AG10803 (cell line): ENCODE measurements at places on chromosomes 6 and 20.
A peak's percentile ranks its signal among the peaks of the same experiment; 100 is the strongest.

DNA sequence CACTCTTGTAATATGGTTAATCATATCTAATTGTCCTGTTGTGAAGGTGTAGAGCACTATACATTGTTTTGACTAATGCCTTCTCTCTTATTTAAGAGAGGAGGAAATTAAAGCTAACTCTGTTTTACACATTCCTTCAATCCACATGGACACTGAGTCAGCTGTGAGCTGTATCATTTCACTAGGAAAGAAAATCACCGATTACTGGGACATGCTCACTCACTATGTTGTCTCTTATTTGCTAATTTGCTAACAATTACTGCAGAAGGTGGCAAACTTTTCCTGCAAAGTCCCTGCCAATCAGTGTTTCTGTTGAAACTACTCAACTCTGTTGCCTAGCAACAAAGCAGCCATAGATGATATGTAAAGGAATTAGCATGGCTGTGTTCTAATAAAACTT, 98.2 kb downstream of the BCAS1 start:
- DNase-seq, result no peak

DNA sequence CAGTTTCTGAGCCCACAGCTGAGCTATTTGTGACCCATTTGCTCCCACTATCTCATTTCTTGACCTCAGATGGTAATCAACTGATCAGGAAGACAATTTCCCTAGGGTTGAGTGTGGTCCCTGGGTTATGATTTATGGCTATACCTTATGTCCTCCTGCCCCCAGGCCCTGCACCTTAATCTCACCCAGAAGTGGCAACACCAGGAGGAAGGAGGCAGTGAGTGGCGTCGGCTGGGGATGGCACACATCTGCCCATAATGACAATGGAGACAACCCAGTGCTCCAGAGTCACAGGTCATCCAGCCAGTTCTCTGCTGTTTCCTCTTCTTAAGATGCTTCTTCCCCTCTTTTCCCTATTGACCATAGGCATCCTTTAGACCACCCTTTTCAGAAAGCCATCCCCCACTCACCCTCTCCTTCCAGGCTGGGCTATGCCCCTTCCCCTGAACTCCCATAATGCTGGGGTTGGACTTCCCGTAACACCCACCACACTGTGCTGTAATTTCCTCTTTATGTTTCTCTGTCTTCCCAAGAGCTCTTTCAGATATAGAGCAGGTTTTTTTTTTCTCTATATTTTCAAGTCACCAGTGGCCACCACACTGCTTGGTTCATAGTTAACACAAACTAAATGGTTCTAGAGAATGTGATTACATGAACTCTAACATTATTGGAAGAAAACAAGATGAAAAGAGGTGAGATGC, 8.0 kb downstream of the TRIM10 start:
- DNase-seq, result no peak

DNA sequence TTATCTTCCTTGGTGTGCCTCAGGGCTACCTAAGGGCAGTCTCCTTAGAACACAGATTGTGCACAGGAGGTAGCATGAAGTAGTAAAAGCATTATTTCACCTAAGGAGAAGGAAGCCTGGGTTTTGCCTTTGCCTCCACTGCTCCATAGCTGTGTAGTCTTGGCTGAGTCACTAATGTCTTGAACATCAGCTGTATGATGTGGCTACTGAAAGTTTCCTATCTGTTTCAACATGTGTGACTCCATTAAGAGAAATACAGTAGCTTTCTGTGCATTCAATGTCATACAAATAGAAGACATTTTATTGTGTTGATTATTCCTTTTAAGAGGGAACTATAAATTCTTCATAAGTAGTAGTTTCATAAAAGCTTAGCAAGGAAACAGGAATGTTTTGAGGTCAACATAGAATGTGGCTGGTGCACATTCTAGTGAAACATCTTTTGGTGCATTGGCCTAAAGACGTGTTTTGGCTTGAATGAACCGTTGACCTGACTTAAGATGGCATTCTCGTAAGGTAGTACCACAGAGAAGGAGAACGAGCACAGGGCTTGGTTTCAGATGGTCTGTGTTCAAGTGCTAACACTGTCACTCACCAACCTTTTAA, 70.6 kb downstream of the CTNNBL1 start:
- DNase-seq, result no peak

DNA sequence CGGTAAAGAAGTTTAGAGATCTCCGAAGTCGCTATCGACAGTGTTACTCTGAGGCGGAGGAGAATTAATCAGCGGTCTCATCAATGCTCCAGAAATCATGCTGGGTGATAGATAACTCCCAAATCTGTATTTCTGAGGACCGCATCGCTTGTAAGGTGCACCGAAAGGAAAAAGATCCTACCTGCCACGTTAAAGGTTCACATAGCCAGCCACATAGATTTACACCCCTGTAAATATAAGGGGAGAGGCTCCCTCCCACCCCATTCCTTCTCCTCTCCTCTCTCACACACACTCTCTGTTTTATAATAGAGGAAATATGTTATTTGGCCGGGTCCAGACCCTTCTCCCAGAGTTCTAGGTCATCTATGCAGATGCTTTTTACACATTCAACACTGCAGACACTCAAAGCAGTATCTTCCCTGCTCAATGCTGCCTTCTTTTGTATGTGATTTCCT, 620 bp upstream of the DEK start:
- no peak for DNase-seq

GRCh38 chr6:32369660-32370059, 2.0 kb downstream of the TSBP1 start:
- peak; percentile 82 for DNase-seq

DNA sequence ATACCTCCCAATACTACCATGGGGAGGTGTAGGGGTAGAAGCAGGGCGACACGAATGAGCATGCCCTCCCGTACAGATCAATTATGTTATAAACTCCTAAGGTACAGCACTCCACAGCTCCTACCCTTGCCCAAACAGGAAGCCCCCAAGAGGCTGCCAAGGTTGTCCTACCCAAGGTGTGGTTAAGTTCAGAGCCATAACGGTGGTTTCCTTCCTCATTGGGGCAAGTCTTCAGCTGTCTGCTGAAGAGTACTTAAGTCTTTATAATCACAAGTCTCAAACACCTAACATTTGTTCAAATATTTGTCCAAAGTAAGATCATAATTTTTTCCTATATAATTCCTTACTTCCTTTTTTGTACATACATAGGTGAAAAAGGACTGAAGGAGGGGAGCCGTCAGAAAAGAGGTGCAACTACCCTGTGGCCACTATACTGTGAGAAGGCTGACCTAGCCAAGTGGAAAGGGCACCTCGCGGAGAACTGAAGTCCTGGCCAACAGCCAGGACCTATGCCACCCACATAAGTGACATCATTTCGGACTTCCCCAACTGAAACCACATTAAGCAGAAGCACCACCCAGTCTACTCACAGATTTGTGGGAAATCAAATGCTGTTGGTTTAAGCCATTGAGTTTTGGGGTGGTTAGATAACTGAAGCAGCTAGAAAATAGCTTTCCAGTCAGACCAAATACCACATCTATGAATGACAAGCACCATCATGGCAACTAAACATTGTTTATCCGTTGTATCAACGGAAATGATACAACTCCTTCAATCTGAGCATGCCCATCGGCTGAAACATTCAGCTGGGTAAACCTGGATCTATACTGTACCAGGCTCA, 2.9 kb upstream of the RAB22A start:
- peak; percentile 9 for DNase-seq

DNA sequence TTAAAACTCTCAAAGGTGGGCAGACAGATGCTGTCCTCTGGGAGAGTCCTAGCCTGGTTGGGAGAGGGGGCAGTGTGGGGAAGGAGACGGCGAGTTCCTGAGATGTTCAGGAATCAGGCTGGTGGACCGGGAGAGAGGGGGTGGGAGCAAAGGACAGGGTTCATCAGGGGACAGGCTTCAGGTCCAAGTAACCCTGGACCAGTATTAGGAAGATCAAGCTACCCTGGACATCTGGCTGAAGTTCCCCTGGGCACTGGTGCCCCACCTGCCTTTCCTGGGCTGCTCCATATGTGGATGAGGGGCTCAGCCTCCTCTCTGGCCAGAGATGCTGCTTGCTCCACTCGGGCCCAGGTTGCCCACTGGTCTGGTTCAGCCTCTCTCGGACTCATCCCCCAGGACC, 1.1 kb upstream of the IP6K3 start:
- DNase-seq, result no peak

GRCh38 chr20:8305449-8305978, 173.4 kb downstream of the PLCB1 start:
- DNase-seq, result no peak

DNA sequence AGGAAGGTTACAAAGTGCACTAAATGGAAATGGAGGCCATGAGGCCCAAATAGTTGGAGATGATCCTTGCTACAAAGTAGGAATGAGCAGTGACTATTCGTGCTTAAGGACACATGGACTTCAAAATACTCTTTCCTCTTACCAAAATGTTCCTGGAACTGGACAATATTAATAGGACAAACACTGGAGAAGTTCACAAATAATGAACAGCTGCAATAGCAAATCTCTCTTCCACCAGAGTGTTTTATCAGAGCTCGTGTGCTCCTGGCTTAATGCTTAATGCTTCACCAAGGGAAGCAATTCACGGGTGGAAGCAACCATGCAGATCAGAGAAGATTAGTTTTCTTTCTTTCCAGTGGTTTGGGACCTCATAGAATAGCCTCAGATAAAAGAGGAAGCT, 435.4 kb downstream of the BCKDHB start:
- no peak for DNase-seq

GRCh38 chr6:113414511-113414910, 442.6 kb upstream of the MARCKS start:
- peak; percentile 78 for DNase-seq

- no peak for DNase-seq
Measured at GRCh38 chr6:109508166-109508860, 25.3 kb upstream of the ZBTB24 start.

DNA sequence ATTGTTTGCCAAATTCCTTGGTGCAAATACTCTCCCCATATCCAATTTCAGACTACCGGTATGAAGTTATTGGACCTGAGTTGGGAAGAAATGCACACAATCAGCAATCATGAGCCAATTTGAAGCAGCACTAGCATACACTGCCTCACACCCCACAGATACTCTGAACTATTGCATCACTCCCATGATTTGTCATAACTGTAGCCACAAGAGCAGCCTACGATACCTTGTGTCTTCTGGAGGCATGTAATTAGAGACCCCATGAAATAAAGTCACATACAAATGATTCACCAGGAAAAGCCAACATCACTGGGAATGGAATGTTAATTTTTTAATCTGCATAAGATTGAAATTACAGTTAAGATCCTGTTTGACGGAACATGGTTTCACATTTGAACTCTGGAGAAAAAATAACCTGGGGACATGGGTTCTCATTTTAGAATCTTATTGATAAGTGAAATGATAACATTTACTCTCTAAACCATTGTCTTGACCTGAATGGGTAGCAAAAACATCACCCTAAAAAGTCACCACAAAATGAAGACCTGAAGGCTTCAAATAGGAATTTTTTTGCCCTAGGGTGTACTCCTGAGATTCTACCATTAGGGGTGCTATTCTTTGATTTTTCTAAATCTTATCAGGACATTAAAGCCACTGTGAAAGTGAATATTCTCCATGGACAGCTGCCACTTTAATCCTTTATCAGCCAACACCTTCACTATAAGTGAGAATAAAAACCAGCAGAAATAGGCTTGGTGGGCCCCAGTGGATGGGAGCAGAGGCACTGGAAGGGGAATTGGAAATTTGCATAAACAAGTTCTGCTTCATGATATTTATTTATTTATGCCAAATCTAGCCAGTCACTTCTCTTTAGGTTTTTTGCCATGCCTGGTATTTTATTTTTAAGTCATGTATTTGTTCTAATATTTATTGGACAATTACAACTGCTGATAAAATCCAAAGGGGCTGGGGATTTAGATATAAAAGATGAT, 34.5 kb upstream of the HBS1L start:
- peak; percentile 40 for DNase-seq

DNA sequence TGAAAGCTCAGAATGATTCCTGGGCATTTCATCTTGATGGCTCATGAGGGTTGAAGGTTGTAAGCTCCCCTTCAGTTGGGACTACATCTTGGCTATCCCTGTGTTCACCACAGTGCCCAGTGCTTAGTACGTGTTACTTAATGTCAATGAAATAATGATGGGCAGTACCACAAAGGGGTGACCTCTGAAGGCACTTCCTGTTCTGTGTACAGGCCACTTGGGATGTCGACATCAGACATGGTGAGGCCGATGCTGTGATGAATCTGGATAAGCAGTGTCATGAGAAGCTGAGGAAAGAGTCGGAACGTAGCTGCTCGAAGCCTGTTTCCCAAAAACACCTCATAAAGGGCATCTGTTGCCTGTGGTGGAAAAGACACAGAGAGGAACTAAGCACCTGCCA, 27.6 kb upstream of the RBL1 start:
- no peak for DNase-seq

DNA sequence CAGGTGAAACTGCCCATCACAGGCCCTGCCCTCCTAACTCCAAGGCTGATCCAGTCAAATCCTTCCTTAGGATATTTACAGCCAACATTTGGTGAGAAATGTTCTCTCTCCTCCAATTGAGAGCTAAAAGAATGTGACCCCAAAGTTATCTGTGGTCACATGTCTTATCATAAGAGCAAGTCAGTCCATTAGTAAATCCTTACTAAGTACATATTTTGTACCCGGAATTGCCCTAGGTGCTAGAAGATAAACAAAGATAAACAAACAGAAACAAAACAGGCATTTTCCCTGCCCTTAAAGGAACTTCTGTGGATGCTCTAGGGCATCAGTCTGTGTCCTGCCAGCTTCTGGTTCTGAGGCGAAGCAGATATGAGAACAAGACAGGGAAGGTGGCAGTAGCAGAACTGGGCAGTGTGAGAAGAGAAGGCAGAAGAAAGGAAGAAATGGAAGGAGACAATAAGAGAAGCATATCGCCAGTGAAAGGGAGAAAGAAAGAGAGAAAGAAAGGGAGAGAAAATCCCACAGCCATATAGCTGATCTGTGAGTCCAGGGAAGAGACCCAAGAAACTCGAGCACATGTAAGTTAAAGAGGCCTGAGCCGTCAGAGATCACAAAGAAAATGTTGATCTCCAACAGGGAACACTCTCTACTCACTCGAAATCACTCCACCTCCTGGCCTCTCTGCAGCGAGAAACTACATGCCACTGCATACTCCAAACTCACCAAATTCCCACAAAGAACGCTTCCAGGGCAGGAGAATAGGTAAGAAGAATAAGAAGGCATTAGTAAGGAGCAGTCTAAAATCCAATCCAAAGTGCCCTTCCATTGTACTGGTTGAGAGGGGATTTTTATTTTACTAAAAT, 41.7 kb downstream of the CDK5RAP1 start:
- DNase-seq, result no peak

- no peak for DNase-seq
Measured at GRCh38 chr6:16305246-16305725, 66.9 kb downstream of the GMPR start.

DNA sequence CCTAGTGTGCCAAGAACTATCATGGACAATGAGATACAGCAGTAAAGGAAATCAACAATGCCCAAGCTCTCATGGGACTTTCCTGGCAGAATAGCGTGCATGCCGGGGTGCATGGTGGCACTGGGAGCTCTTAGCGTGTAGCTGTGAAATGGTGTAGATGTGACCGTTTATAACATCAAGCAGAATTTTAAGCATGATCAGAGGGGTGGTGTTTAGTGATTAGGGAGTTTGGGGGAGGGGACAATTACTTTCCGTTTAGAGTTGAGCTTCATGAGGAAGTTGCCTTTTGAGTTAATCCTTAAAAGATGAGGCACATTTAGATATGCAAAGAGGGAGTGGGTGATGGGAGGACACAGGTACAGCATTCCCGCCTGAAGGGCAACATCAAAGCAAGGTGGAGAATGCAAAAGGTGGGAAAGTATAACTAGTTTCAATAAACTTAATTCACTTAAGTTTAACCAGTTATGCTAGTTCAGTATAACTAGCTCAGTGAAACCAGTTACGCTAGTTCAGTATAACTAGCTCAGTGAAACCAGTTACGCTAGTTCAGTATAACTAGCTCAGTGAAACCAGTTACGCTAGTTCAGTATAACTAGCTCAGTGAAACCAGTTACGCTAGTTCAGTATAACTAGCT, 661.6 kb downstream of the QKI start:
- DNase-seq, result no peak
